ENCODE measurements at places on chromosomes 13 and 19.

DNA sequence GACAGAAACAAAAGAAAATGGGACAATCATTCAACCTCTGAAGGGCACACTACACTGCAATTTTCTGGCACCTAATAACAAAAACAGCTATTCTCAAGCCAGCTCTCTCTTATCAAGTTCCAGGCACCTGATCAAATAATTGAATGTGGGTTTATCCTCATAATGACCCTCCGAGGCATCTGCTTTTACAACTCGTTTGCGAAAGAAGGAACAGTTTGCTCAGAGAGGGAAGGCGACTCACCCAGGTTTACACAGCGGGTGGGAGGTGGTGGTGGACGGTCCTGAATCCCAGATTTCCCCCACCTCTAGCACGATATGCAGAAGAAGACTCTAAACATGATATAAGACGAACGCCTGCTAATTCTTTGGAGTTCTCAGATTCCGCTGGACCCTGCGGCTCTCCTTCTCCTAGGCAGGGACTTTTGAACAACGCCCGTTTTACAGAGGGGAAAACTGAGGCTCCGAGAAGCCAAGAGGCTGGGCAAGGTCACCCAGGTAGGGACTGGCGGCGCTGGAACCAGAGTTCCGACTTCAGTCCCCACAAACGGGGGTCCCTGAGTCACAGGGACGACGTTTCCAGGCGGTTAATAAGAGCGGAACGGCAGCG, 641 bp downstream of the SGTA start:
- DNase-seq = peak; percentile 22

- no peak for DNase-seq
Measured at GRCh38 chr13:32255724-32256109, 59.4 kb downstream of the ZAR1L start.

- DNase-seq = no peak
Measured at GRCh38 chr13:40058757-40059236, 403.3 kb downstream of the COG6 start.

DNA sequence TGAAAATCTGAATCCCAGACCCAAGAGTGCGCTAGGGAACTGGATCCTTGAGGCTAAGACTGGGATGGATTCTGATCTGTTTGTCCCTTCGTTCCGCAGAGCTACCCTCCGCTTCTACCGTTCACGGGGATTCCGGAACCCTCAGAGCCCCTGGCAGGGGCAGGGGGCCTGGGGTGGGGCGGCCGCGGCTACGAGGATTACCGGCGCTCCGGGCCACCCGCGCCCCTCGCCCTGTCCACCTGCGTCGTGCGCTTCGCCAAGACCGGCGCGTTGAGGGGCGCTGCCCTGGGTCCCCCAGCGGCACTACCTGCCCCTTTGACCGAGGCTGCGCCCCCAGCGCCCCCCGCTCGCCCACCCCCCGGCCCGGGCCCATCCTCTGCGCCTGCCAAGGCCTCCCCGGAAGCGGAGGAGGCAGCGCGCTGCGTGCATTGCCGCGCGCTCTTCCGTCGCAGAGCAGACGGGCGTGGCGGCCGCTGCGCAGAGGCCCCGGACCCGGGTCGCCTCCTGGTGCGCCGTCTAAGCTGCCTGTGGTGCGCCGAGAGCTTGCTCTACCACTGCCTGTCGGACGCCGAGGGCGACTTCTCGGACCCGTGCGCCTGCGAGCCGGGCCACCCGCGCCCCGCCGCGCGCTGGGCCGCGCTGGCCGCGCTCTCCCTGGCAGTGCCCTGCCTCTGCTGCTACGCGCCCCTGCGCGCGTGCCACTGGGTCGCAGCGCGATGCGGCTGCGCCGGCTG, 7.1 kb downstream of the SPRED3 start:
- no peak for DNase-seq

DNA sequence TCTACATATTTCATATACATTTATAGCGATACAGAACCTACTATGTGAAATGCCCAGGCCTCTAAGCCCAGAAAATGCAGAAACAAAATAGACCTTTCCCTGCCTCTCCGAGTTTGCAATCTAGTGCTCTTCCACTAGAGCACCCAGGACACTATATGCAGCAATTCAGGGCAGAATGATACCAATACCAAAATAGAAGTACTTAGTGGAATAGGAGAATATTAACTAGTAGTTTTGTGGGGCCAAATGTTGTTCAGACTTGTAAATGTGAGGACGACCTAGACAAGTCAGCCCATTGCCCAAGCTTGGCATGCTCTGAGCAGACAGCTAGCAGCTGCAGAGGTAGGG, 35.8 kb upstream of the FLT1 start:
- DNase-seq = no peak

Data from NB4 (cell line).